ENCODE measurements at places on chromosomes 13 and 19.
A peak's percentile ranks its signal among the peaks of the same experiment; 100 is the strongest.

DNA sequence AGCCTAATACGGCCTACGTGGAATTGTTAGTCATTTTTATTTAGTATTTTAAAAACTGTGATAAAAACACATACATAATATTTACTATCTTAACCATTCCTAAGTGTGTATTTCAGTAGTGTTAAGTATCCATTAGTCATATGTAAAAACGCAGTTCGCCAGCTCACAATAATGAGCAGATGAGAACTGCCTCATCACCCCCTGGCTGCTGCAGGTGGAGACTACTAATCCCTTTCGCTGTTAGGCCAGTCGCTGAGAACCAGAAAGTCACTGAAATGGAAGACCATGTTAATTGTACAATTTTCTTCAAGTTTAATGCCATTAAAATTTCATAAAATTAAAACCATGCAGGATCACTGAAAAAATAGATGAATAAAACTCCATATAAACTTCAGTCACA lies 1.6 kb downstream of the ESD start:
- peak; percentile 20 for DNase-seq

DNA sequence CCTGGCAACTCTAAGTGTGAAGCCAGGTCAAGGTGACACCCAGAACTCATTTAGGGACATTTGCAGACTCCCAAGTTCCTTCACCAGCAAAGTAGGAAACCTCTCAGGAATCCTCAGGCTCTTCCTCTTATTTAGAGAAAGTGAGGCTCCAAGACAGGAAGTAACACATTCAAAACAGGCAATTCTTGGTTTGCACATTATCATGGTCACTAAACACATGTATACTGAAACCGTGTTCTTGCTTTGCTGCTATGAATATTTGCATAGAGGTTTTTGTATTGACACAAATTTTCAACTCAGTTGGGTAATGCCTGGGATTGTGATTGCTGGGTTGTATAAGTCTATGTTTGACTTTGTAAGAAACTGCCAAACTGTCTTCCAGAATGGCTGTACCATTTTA lies 13.2 kb upstream of the URI1 start:
- DNase-seq = no peak

DNA sequence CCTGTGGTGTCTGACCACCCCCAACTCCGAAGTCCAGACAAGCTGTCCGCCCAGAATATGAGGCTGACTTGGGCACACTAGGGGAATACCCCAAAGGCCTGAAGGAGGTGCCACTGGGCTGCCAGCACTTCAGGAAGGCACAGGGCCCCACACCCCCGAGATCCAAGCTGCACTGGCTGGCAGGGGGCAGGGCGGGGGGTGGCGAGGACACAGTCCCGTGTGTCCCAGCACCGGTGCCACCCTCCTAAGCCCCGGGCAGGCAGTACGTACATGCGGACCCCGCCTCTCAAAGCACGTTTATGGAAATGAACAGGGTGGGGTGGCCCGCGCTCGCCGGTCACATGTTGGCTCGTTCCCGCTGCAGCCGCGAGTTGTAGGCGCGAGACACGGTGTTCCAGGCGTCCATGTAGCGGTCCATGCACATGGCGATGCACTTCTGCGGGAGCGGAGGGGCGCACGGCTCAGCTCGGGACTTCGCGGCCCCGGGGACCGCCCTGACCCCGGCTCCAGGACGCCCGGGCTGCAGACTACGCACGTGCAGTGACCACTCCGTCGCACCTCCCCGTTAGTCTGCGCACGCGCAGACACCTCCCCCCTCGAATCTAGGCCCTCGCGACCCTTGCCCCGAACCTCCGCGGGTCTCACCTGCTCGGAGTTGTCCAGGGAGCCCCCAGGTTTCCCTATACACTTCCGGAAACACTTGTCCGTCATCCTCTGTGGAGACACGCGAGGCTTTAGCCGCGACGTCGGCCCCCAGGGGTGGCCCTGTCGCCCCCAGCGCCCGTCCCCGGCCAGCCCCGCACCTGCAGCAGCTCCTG lies 566 bp downstream of the TIMM13 start:
- peak; percentile 64 for DNase-seq

DNA sequence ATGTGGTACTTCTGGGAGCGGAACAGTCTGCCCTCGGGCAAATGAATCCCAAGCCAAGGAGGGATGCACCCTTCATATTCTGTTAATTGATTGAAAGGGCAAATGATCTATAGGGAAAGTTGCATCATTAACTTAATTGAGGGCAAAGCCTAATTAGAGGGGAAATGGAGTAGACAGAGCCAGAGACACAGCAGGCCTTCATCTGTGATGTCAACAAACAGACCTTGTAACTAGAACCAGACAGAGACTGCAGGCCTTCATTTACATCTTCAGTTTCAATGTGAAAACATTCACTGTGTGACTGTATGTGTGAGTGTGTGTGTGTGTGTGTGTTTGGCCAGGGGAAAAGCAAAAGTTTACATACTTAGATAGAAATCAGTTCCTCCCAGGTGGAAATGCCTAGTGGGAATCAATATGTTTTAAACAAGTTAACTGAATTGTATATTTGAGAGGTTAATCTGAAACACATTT lies 126.4 kb downstream of the SPRY2 start:
- no peak for DNase-seq

GRCh38 chr13:44420376-44421220 lies 47.0 kb downstream of the SERP2 start:
- DNase-seq = no peak

GRCh38 chr13:32126756-32127155 lies 95.2 kb downstream of the FRY start:
- no peak for DNase-seq

- DNase-seq = no peak
These were observed 255.4 kb downstream of the NDFIP2 start for GRCh38 chr13:79736356-79736755.

- no peak for DNase-seq
These were observed 1.9 kb downstream of the CDC42EP5 start for GRCh38 chr19:54470991-54471782.

- no peak for DNase-seq
These were observed 13.5 kb downstream of the DPF1 start for GRCh38 chr19:38210458-38210987.

DNA sequence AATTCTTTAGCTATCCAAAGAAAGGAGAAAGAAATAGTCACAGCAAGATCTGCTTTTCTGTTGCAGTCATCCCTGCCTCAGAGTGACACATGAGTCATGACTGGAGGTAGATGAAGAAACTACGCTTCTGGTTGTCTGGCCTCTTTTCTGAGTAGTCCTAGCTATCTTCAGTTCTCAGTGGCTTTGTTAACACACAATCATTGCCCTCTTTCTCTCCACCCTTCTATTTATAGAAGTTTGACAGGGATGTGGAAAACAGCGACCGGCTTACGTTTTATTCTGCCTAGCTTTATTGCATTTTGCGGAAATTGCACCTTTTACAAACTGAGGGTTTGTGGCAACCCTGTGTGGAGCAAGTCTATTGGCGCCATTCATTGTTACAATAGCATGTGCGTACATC lies 26.7 kb downstream of the SPATA13 start:
- DNase-seq = peak; percentile 58

- DNase-seq = no peak
These were observed 489 bp upstream of the ZNF653 start for GRCh38 chr19:11506101-11506555.

- no peak for DNase-seq
These were observed 781.3 kb upstream of the MIR17HG start for GRCh38 chr13:90565985-90566713.

DNA sequence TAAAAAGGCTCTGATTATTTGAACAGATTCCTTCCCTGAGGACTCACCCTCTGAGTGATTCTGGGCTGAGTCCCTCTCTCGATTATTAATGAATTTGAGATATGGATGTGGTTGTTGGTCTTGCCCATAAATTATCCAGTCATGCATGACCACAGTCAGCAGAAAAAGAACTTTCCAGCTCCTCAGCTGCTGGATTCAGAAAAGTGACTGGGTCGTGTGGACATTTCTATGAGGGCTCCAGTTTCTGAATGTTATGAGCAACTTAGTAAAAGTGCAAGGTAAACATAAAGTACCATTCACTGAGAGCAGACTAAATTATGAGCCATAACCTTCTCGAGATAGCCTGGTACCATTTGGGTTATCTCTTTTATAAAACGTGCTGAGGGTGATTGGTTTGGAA lies 100.1 kb upstream of the CLDN10 start:
- no peak for DNase-seq

DNA sequence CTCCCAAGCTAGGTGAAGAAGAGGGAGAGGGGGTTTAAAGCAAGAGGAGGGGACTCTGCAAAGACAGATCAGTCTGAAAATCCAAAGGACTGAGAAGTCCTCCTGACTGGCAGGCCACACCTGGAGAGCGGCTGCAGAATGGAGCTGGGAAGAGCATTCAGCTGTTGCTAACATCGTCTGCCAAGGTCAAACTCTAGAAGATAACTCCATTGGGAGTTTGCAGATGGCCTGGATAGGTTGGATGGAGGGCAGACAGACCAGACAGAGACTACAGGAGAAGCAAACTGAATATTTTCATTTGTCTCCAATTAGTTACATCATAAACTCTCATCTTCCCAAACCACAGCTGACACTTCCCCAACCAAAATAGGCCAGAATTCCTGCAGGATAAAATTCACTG lies 19.9 kb upstream of the SHISA2 start:
- DNase-seq = no peak

GRCh38 chr19:38862321-38863059 lies 12.7 kb upstream of the HNRNPL start:
- DNase-seq = no peak

DNA sequence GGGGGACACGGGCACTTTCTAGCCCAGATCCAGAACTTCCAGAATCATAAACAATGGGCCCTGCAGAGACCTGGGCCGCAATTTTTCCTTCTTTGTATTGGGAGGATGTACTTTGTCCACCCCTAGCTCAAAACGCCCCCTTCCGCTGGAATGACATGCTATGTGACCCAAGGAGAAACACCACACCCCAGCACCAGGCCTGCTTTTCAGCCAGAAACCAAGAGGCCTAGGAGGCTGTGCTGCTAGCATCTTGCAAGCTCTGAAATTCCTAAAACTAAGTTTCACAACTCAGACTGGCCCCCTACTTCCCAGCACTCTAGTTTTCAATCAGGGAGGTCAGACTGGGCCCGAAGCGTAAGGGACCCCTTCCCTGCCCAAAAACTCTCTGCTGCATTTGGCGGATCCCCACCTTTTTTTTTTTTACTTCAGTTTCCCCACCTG lies 538 bp downstream of the LSM4 start:
- peak; percentile 83 for DNase-seq

DNA sequence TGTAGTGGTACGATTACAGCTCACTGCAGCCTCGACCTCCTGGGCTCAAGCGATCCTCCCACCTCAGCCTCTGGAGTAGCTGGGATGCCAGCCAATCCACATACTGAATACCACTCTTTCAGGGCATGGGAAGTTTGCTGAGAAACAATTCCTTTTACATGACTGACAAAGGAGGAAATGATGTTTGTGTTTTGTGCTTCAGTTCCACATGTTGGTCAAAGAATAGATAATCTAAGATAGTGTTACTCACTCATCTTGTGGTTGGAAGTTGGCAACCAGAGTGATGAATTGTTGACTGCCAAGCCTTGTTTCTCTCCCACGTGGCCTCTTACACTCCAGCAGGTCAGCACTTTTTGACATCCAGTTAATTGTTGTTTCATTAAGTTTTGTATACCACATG lies 7.6 kb downstream of the MBD3L2B start:
- DNase-seq = peak; percentile 61

DNA sequence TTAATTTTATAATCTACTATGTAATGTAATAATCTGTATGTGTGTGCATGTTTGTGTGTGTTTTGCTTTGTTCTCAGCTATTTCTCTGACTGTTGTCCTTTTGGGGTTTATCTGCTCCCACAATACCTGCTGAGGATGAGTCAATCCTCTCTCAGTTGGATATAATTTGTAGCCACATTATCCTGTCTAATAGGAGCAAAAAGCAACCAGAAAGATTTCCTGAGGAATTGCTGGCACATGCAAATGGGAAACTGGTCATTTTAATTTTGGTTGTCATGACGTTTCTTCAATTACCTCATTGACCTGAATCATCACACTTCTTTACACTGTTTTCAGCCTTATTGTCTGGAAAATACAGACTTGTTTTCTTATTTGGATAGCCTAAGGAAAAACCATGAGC lies 488.4 kb downstream of the KLF5 start:
- no peak for DNase-seq

DNA sequence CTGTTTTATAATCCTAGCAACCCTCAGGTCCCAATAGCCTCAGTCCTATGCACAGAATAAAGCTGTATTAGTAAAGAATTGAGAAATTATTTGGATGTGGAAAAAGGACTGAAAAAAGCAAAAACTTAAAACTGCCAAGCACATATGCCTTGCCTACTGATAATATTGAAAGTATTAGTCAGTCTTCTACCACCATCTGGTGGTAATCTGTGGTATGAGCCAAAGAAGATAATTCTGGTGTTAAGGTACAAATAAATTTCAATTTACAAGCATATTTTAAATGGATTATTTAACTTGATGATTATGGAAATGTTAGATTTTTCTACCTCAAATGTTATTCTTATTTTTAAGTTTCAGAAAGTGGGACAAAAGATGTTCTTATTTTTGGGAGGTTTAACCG lies 460.3 kb upstream of the KLHL1 start:
- DNase-seq = peak; percentile 56

- no peak for DNase-seq
These were observed 90.9 kb upstream of the ZNF507 start for GRCh38 chr19:32254509-32254890.

- no peak for DNase-seq
These were observed 5.7 kb upstream of the ZNF792 start for GRCh38 chr19:34969721-34970120.

- no peak for DNase-seq
These were observed 83.9 kb upstream of the TSC22D1 start for GRCh38 chr13:44660050-44660449.

- DNase-seq = peak; percentile 26
These were observed 11.9 kb downstream of the CYP4F12 start for GRCh38 chr19:15684828-15685227.

GRCh38 chr19:23774106-23774505 lies 15.4 kb upstream of the ZNF681 start:
- no peak for DNase-seq

GRCh38 chr13:94335761-94336526 lies 143.5 kb downstream of the DCT start:
- DNase-seq = no peak

- no peak for DNase-seq
These were observed 46.2 kb downstream of the GATAD2A start for GRCh38 chr19:19451429-19452242.

DNA sequence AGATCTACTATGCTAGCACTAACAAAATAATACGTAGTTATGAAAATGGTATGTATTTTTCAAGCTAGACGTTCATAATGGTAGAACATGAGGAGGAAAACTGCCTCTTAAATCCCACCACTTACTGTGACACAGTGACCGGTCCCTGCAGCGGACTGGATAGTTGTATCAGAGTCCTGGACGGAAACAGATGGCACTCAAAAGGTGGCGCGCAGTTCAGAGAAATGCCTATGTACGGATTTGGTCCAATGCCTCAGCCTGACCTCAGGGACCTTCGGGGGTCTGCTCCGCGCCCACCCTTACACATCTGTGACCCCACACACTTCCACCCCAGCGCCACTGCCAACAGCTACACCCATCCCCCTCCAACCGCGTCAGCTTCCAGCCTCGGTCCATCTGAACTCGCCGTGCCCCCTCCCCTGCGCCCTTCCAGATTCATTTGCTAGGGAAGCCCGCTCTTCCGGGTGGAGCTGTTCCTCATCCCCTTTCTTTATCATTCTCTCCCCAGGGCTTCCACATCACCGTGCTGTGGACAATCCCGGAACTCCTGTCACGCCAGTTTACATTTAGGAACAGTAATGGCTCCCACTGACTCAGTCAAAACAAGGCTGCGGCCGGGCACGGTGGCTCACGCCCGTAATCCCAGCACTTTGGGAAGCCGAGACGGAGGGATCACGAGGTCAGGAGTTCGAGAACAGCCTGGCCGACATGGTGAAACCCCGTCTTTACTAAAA lies 792 bp upstream of the LENG8 start:
- DNase-seq = peak; percentile 54
